ENCODE measurements at places on chromosomes 7 and 10. TPM values are rescaled to one million over a fixed set of nuclear protein-coding genes. Genes with fewer than 3 reads are reported as not detected.

DNA sequence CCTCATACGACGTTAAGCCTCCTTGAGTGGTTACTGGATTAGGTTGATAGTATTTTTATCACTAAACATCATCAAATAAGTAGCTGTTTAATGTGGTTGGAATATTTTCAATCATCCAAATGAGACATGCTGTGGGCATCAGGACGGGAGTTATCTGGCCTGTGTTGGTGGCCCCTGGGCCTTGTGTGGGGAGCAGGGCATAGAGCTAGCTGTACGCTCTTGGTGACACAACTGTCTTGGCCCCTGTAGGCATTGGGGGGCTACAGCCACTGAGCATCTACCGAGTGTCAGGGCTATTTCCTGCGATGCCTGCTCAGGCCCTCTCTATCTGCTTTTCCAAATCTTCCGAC is 28.3 kb downstream of the BAG3 start:
- no peak for DNase-seq

Gene HPS6
- total RNA-seq: 26.7 TPM

GRCh38 chr10:56632537-56632936 is 271.5 kb upstream of the ZWINT start:
- DNase-seq: no peak

- DNase-seq: no peak
These were observed 56.6 kb downstream of the PODXL start for GRCh38 chr7:131499801-131500200.

DNA sequence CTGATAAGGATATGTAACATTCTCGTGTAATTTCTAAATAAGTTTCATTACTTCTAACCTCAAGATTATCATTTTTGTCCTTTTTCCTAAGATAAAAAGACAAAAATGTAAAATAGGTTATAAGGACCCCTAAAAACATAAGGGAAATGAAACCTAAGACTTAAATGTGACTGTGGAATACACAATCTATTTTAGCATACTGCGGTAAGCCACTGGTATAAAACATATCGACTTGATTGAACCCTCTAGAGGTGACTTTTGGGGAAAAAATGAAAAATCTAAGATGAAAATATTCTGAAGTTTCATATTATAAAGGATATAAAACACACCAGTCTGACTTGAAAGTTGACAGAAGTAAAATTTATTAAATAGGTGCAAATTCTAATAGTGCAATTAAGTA is 1.9 kb downstream of the NAMPT start:
- no peak for DNase-seq

Gene CNPY1
- not detected for total RNA-seq

Gene PNLIPRP3
- total RNA-seq: not detected

- no peak for DNase-seq
These were observed 16.8 kb upstream of the GPR15LG start for GRCh38 chr10:84156768-84157167.

GRCh38 chr7:124247691-124248090 is 214.8 kb upstream of the TMEM229A start:
- DNase-seq: no peak

GRCh38 chr10:61024856-61025201 is 80.8 kb upstream of the RHOBTB1 start:
- no peak for DNase-seq

Gene MMD2
- not detected for total RNA-seq

- no peak for DNase-seq
These were observed 175.3 kb downstream of the RAPGEF5 start for GRCh38 chr7:22181663-22182062.

DNA sequence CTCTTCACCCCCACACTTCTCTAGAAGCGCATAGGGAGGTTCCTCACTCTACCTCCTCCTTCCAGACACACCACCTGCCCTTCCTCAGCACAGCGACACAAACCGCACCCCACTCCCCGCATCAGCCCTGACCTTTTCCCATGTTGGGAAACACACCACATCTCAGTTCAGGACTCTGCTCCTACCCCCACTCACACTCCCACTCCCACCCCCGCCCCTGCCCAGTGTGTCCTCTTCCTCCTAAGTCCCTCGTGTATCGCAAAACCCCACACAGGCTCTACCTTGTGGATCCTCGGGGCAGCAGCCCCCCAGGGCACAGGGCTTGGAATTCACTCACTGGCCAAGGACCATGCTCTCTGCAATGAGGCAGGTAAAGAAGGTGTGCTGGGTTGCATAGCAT is 4.2 kb upstream of the AOC1 start:
- DNase-seq: no peak

- DNase-seq: no peak
These were observed 240.0 kb downstream of the REEP3 start for GRCh38 chr10:63761243-63761642.

Gene ACBD7
- total RNA-seq: not detected

DNA sequence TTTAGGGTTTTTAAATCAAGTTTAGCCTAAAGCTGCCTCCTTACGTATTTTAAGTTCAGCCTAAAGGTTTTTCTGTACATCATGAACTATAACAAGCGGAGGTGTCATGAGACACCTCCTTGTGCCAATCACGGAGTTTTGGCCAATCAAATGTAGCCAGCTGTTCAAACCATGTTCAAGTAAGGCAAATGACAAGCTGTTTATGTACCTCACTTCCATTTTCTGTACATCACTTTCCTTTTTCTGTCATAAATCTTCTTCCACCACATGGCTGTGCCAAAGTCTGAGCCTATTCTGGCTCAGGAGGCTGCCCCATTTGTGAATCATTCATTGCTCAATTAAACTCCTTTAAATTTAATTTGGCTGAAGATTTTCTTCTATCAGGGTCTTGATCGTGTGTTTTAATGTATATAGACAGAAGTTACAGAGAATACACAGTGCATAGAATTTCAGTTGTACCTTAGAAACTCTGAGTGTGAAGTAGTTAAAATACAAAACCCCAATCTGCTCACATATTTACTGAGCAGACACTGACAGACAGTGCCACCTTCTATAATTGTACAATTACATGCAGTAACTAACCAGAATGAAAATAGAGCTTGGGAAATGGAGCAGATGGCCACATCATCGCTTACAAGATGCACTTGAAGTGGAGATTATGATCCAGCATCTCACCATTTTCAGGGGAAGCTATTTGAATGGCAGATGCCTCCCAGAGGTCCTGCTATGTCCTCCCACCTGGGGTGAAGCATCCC is 76.9 kb upstream of the LANCL2 start:
- DNase-seq: no peak

Gene CTAGE6
- 1.8 TPM for total RNA-seq

- DNase-seq: no peak
These were observed 29.3 kb downstream of the SLC39A12 start for GRCh38 chr10:17980846-17981565.

GRCh38 chr7:17016402-17017010 is 134.7 kb upstream of the AGR3 start:
- DNase-seq: no peak

Gene ANKRD2
- total RNA-seq: not detected

GRCh38 chr7:123289200-123289599 is 89.4 kb upstream of the SLC13A1 start:
- no peak for DNase-seq

Gene DLX5
- not detected for total RNA-seq

DNA sequence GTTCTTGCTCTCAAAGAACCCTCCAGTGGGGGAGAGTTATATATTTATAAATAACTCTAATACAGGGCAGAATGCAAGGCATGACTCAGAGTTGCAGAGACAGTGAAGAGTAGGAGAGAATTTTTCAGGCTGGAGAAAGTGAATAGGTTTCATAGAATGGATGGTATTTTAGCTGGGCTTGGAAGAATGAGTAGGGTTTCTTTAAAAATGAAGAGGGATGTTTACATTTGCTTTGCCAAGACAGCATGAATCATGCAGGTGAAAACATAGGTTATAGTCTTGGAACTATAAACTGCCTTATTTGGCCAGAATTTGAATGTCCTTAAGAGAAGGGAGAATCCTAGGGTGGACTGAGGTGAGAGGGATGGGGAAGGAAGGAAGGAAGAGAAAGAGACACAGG is 124.8 kb downstream of the CPED1 start:
- DNase-seq: no peak

- no peak for DNase-seq
These were observed 286.2 kb downstream of the KCNMA1 start for GRCh38 chr10:77351386-77351785.

- DNase-seq: no peak
These were observed 100.8 kb downstream of the PLCE1 start for GRCh38 chr10:94094540-94094939.

DNA sequence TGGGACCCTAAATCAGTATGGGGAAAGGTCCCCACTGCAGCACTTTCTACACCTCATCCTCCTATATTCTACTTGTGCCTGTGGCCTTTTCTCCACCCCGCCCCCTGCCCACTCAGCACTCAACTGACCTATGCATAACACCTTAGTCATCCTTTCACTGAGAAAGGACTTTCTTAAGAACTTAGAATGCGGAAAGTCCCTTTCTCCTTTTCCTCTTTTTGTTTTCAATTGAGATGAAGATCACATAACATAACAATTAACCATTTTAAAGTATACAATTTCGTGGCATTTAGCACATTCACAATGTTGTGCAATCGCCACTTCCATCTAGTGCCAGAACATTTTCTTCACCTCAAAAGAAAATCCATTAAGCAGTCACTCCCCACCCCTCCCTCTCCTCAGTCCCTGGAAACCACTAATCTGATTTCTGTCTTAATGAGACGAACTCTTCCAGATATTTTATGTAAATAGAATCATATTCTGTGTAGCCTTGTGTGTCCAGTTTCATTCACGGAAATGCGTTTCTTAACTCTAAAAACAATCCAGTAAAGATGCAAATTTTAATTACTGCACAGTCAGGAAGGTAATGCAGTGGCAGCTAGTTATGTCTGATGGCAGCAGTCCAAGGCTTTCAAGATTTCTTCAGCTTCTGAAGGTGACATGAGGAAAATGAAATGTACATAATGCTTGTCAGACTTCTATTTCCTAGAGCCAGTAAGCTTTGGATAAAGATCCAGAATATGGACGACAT is 41.7 kb downstream of the FAS start:
- no peak for DNase-seq

GRCh38 chr7:69659983-69660382 is 61.7 kb downstream of the AUTS2 start:
- no peak for DNase-seq

- DNase-seq: no peak
These were observed 2.6 kb upstream of the ATXN7L1 start for GRCh38 chr7:105878746-105879605.

DNA sequence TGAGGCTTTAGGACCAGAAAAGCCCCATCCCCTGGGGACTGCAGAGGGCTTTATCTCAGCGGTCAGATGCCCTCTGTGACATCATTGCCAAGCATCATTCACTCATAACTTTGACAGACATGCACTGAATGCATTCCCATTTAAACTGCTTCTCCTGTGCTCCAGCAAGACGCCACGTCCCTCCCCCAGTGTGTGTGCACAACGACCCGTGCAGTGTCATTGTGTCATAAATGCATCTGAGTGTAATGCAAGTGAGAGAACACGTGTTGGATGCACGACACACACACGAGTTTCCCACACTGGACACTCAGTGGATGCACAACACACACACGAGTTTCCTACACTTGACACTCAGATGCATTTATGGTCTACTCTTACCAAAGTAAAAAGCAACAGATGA is 337.9 kb downstream of the PTPRN2 start:
- DNase-seq: no peak

Gene RELN
- 0.50 TPM for total RNA-seq

Gene PPP1R9A
- not detected for total RNA-seq

GRCh38 chr7:82559193-82559805 is 115.7 kb upstream of the CACNA2D1 start:
- no peak for DNase-seq

Gene LIPJ
- total RNA-seq: not detected

DNA sequence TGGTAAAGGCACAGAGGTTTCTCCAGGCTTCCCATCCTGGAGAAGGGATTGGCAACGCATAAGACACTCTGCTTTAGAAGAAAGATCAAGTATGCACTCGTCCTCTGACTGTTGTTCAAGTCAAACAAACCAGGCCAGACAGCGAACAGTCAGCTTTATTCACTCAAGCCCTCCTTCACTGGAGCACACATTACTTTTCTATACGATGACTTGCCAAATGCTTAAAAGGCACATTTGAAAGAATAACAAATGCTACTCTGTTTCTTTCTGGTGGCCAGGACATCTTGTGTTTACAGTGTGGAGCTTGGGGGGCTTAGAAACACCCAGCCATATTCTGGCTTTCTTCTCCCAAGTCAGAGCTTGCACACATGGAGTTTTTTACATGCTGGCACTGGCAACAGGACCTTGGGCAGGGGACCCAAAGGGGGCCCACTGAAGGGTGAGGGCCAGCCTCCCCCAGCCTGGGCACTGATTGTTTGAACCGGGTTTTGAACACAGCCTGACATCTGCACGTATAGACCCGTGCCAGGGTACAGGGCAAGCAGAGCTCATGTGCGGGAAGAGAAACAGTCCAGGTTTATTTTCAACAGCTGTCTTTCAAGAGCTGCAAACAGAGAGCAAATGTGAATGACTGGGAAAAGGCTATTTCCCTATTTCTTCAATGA is 33.3 kb upstream of the FGFR2 start:
- no peak for DNase-seq

Gene KLF14
- not detected for total RNA-seq

DNA sequence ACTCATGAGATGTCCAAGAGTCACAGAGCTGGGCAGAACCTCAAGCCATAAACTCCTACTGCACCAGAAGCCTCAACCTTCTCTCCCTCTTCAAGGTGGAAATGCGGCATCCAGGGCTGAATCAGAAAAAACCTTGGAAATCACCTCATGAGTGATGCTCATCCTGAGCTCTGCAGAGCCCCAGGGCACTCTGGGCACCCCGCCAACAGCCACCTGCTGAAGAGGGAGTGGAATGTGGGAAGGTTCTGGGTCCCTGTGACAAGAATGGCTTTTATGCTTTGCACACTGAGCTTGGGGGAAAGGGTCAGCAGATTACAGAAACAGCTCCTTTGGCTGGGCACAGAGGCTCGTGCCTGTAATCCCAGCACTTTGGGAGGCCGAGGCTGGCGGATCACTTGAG is 18.8 kb downstream of the NUDT1 start:
- no peak for DNase-seq

- no peak for DNase-seq
These were observed 5.8 kb upstream of the ZNF487 start for GRCh38 chr10:43430926-43431663.

- no peak for DNase-seq
These were observed 23.3 kb upstream of the GPR22 start for GRCh38 chr7:107446531-107446930.

Gene ZMYND11
- 53.3 TPM for total RNA-seq

DNA sequence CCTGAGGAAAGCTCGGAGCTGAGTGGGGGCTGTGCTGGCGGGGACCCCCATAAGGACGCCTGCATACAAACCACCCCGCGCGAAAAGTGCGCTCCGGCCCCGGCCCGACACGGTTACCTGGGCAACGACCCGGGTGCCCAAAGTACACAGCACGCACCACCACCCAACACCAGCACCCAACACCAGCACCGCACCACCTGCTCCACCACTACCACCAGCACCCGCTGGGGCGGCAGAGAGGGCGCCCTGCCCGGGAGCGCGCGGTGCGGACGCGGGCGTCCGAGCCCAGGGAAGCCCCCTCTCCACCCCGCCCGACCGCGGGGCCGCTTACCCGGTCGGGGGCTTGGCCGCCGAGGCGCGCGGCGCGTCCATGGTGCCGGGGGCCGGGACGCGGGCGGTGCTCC is 345 bp downstream of the COBL start:
- no peak for DNase-seq

Gene EPHB6
- total RNA-seq: 62.3 TPM

Measured in T-cell (primary cell).